ENCODE measurements at places on chromosomes 7 and 10. TPM values are rescaled to one million over a fixed set of nuclear protein-coding genes. Genes with fewer than 3 reads are reported as not detected.

DNA sequence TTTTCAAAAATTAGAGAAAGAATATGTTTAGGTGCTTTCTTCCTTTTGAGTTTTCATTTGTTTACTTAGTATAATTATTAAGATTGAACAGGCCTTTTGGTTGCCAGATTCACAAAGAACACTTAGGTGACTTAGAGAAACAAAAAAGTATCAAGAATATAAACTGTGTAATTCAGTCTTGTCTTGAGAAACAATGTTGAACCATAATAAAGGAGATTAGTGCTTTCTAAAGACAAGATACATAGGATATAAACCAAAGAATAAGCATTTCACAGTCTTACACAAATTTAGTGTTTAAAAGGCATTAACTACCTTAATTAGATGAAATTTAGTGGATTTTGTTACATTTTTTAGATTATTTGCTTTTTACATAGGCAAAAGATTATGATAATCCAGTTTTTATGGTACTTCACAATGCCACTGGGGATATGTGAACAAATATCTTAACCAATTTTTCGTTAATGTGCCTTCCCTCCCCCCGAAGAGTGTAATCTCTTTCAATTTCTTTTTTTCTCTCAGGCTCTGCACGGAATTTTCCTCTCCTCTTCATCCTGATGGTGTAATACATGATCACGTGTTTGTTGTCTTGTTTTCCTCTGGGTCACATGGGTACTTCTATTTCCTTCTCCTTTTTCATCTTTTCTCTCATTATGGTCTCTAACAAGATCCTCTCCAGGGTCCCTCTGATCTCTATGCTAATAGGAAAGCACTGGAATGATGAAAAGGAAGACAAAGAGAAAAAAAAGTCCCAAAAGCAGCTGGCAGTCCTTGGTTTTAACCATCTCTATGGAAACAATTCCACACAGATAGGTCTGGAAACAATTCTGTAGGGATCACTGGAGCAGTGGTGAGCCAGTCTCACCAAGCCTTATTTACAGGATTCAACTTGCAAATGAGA, 3.7 kb upstream of the HNRNPH3 start:
- H3K36me3 ChIP-seq = peaks cover 1% of the 10 kb centered on the region
- no peaks in the 10 kb centered on the region for H3K27me3 ChIP-seq
- H3K4me1 ChIP-seq = peaks cover 7% of the 10 kb centered on the region
- no peak overlapping the region for H3K4me3 ChIP-seq
- no peak for DNase-seq

- H3K4me3 ChIP-seq = no peak overlapping the region
- no peaks in the 10 kb centered on the region for H3K27me3 ChIP-seq
- H3K4me1 ChIP-seq = peaks cover 37% of the 10 kb centered on the region
- peak overlapping the region; percentile 94 for H3K27ac ChIP-seq
Observed at GRCh38 chr10:29621161-29621560, 13.6 kb downstream of the SVIL start.

DNA sequence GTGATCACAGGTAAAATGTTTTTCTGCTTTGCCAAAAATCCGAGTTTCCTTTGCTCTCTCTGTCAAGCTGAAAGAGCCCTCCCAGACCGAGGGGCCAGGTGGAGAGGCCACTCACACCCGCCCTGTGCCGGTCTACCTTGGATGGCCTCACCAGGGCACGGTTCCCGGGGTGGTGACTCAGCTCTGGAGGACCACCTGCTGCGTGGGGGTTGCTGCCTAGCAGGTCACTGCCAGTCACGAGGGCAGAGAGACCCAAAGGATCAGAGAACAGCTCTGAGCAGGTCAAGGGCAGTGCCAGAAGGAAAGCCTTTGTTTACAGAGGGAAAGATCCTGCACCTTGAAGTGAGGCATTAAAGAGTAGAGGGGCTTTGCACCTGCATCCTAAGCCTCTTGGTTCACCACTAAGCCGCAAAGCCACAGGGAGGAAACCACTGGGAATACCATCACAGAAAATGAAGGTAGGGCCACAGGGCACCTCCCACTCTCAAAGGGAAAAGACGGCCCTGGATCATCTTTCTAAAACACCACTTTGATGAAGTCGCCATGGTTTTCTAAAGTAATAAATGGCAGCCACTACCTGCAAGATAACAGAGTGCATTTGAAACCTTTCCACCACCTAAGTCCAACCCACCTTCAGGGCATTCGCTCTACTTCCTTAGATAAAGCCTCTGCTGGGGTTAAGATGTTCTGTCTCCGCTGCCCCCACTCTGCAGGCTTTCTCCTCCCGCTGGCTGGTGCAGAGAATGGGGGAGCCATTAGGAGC, 160.3 kb upstream of the KLF14 start:
- DNase-seq = no peak
- peak overlapping the region; percentile 52 for H3K27ac ChIP-seq
- H3K27me3 ChIP-seq = peaks cover 3% of the 10 kb centered on the region
- H3K4me3 ChIP-seq = no peak overlapping the region
- peaks cover 5% of the 10 kb centered on the region for H3K36me3 ChIP-seq

MRPL32 gene
- total RNA-seq = 51.3 TPM

- no peaks in the 10 kb centered on the region for H3K27me3 ChIP-seq
- H3K36me3 ChIP-seq = peaks cover 2% of the 10 kb centered on the region
- H3K4me3 ChIP-seq = no peak overlapping the region
- no peak overlapping the region for H3K27ac ChIP-seq
- H3K4me1 ChIP-seq = no peaks in the 10 kb centered on the region
- DNase-seq = no peak
Observed at GRCh38 chr10:78071140-78071856, 37.6 kb downstream of the RPS24 start.

HOXA2 gene
- 18.6 TPM for total RNA-seq

DNA sequence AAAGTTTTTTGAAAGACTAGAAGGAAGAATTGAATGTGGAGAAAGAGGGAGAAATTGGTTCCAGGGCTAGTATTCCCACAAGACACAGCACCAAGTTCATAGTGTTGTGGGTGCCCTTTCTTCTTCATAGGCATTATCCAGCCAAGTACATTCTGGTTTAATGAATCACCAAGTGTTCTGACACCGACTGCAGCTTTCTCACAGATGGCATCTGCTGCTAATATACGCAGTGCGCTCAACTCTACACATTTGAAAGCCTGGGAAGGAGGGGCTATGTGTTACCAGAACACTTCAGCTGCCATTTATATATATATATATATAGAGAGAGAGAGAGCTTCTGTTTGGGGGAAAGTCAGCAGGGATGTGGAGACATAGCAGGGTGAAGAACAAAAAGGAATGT, 1168.4 kb downstream of the GATA3 start:
- no peak for DNase-seq
- H3K36me3 ChIP-seq = no peaks in the 10 kb centered on the region
- peaks cover 19% of the 10 kb centered on the region for H3K27me3 ChIP-seq
- H3K4me1 ChIP-seq = no peaks in the 10 kb centered on the region
- no peak overlapping the region for H3K27ac ChIP-seq

DNA sequence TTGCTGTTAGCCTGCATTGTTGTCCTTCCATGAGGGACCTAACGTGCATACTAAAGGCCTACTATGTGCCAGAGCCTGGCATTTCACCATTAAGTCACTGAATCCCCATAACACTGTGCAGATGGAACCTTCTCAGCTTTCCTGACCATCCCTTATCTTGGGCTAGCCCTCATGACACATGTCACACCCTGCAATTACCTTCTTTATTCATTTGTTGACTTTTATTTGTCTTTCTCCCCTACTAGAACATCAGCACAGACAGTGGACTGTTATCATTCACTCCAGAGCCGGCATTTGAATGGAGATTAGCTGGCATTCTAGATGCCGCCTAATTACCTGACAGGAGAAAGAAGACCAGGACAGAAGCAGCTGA, 471.1 kb upstream of the GALNT17 start:
- no peak overlapping the region for H3K27ac ChIP-seq
- no peak overlapping the region for H3K4me3 ChIP-seq
- no peaks in the 10 kb centered on the region for H3K4me1 ChIP-seq
- no peaks in the 10 kb centered on the region for H3K27me3 ChIP-seq

DNA sequence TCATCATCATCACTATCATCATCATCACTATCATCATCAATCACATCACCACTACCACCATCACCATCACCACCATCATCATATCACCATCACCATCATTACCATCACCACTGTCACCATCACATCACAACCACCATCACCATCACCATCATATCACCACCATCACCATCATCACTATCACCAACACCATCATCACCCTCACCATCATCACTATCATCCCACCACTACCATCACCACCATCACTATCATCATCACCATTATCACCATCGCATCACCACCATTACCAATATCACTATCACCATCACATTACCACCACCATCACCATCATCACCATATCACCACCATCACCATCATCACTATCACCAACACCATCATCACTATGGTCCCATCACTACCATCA, 539.1 kb downstream of the PTPRN2 start:
- no peak for DNase-seq
- no peaks in the 10 kb centered on the region for H3K36me3 ChIP-seq
- H3K27me3 ChIP-seq = peaks cover 3% of the 10 kb centered on the region
- H3K27ac ChIP-seq = no peak overlapping the region

C10orf62 gene
- total RNA-seq = 0.96 TPM

- peak overlapping the region; percentile 73 for H3K4me3 ChIP-seq
- peaks cover 5% of the 10 kb centered on the region for H3K36me3 ChIP-seq
- peak overlapping the region; percentile 97 for H3K27ac ChIP-seq
- H3K4me1 ChIP-seq = peaks cover 11% of the 10 kb centered on the region
- H3K27me3 ChIP-seq = no peaks in the 10 kb centered on the region
Observed at GRCh38 chr10:35194906-35195305, 68.3 kb downstream of the CREM start.

DNA sequence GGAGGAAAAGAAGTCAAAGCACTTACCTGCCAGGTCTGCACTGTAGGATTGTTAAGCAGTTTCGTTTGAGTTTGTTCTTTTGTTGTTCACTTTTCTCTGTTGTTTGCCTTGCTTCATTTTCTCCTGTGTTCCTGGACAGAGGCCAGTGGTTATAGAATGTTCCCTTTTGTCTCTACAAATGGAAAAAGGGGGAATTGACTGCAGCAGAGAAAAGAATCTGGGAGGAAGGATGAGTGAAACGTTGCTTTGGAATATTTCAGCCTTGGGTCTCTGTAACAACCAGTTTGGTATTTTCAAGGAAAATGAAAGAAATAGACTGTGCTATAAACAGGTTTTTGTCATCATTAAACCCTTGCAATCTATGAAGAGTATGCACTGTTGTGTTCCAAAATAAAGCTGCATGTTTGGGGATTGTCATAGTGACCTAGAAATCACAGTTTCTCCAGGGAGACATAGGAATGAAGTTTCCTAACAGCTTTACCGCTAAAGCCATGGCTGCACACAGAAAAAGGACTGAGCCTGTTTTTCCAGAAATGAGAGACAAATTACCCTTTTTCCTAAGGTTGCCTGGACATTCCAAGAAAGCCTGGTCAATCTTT, 60.8 kb upstream of the HABP2 start:
- no peaks in the 10 kb centered on the region for H3K36me3 ChIP-seq
- peaks cover 14% of the 10 kb centered on the region for H3K4me1 ChIP-seq
- no peak for DNase-seq
- H3K27ac ChIP-seq = no peak overlapping the region
- no peak overlapping the region for H3K4me3 ChIP-seq

DNA sequence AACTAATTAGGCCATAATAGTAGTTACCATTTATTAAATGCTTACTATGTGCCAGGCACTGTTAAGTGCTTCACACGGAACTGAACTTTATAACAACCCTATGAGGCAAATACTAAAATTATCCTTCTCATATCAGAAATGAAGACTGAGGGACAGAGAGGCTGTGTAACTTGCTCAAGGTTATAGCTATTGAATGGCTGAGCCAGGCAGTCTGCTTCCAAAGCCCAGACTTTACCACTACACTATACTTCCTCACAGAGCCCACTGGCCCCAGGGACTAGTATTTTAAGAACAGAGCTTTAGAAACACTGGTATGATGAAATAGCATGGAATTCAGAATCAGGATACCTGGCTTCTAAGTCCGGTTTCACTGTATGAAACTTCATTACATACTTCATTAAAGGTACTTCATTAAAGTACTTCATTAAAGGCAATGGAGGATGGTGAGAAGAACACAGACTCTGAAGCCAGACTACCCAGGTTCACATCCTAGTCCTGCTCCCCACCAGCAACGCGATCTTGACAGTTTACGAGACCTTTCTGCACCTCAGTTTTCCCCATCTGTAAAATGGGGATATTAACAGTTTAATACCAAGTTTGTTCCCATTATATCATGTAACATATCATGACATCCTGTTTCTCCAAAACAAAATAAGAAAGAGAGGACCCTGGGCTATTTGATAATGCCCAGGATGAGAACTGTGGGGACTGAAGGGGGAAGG, 19.6 kb downstream of the ANXA11 start:
- DNase-seq = no peak

CLRN3 gene
- 2.7 TPM for total RNA-seq

DNA sequence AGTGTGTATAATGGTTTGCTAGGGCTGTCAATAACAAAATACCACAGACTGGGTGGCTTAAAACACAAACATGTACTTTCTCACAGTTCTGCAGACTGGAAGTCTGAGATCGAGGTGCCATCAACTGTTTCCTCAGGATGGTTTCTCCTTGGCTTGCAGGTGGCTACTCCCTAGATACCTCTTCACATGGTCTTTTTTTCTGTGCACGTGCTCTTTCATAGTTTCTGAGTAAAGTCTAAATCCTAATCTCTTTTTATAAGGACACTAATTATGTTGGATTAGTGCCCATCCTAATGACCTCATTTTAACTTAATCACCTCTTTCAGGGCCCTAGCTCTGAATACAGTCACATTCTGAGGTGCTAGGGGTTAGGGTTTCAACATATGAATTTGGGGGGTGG, 65.9 kb downstream of the AMPH start:
- no peak overlapping the region for H3K27ac ChIP-seq
- H3K4me3 ChIP-seq = no peak overlapping the region
- H3K4me1 ChIP-seq = no peaks in the 10 kb centered on the region
- no peak for DNase-seq
- no peaks in the 10 kb centered on the region for H3K36me3 ChIP-seq
- no peaks in the 10 kb centered on the region for H3K27me3 ChIP-seq

- H3K27ac ChIP-seq = peak overlapping the region; percentile 99
- H3K27me3 ChIP-seq = no peaks in the 10 kb centered on the region
- DNase-seq = peak; percentile 42
- no peaks in the 10 kb centered on the region for H3K36me3 ChIP-seq
Observed at GRCh38 chr7:92695308-92696261, 105.4 kb upstream of the FAM133B start.

DNA sequence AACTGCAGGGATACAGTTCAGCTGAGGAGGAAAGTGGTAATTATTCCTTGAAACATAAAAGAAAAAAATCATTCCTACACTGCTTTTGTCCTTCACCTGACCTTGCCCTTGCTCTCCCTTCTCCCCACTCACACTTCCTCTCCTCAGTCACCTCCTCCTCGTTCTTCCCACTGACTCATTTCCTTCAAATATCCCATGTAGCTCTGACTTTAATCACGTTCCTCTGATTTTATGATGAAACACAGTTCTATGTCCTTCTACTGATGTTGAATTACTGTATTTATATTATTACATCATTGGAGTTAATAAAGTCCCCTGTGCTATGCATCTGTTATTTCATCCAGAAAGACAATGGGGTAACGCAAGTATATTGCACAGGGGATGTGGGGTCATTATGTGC, 575.6 kb downstream of the POM121L12 start:
- H3K4me3 ChIP-seq = no peak overlapping the region
- peaks cover 4% of the 10 kb centered on the region for H3K4me1 ChIP-seq
- H3K27me3 ChIP-seq = no peaks in the 10 kb centered on the region
- no peak overlapping the region for H3K27ac ChIP-seq
- no peaks in the 10 kb centered on the region for H3K36me3 ChIP-seq
- DNase-seq = no peak

GRCh38 chr7:45420843-45421495, 153.2 kb upstream of the ADCY1 start:
- no peak for DNase-seq
- H3K27ac ChIP-seq = no peak overlapping the region
- H3K4me3 ChIP-seq = no peak overlapping the region
- no peaks in the 10 kb centered on the region for H3K36me3 ChIP-seq
